ENCODE measurements at places on chromosomes 2 and 18.

- DNase-seq, result peak; percentile 82
These were observed 210.7 kb downstream of the ARL4C start for GRCh38 chr2:234286118-234286598.

DNA sequence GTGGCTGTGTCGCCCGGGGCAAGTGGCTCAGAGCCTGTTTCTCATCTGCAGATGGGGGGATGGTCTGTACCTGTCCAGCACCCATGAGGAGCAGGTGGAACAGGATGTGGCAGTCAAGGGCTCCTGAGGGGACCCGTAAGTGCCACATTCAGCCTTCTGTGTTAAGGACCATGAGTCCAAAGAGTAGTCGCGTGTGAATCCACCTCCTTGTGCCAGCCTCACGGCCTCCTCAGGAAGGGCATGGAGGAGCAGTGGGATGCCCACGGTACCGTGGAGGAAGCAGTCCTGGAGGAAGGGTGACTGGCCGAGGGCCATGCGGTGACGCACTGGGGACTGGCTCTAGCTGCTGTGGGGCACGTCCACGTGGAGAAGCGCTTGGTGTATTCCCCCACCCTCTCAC, 61.1 kb downstream of the ODC1 start:
- DNase-seq, result no peak

GRCh38 chr2:118635891-118636290, 211.6 kb downstream of the EN1 start:
- DNase-seq, result no peak

GRCh38 chr2:127342101-127342500, 45.7 kb downstream of the MAP3K2 start:
- no peak for DNase-seq

DNA sequence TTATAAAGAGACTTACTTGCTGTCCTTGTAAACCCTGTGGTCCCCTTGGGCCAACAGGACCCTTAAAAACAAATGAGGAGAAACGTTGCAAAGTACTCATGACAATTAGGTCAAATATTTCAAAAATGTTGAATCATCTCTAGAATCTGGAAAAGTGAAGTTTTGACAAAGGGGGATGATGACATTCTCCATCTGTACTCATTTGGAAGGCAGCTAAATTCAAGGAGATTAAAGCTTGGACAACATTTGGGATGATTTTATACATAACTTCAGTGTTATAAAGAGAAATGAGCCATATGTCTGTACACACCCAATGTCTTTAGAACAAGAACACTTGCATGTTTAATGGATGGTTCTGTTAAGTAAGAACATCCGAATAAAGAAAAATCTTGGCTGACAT, 92.9 kb downstream of the COL5A2 start:
- DNase-seq, result peak; percentile 61

- DNase-seq, result no peak
These were observed 42.3 kb upstream of the MRPL33 start for GRCh38 chr2:27729198-27729597.

GRCh38 chr2:178269438-178270224, 75.3 kb downstream of the OSBPL6 start:
- no peak for DNase-seq

- DNase-seq, result no peak
These were observed 249.0 kb downstream of the TRIB2 start for GRCh38 chr2:12965540-12966269.

GRCh38 chr2:11933854-11934253, 187.4 kb downstream of the LPIN1 start:
- no peak for DNase-seq

- no peak for DNase-seq
These were observed 316.4 kb upstream of the RND3 start for GRCh38 chr2:150803689-150804398.

DNA sequence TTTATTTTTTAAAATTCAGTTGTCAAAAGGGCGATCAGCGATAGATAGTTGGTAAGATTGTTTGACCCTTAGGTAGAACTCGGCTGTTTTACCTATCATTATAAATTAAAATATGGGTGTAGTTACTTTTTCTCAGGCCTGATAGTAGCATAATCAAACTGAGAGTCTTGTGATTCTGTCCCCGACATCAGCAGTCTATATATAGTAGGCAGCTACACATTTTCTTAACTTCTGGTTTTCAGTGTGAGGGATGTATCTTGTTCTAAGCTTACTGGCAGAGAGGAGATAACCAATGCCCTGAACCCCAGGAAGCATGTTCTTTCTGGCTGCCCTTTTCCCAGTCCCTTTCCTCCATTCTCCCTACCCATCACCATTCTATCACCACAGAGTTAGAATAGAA, 56.6 kb downstream of the XRCC5 start:
- DNase-seq, result no peak

GRCh38 chr18:51491678-51492372, 294.3 kb upstream of the MEX3C start:
- no peak for DNase-seq

DNA sequence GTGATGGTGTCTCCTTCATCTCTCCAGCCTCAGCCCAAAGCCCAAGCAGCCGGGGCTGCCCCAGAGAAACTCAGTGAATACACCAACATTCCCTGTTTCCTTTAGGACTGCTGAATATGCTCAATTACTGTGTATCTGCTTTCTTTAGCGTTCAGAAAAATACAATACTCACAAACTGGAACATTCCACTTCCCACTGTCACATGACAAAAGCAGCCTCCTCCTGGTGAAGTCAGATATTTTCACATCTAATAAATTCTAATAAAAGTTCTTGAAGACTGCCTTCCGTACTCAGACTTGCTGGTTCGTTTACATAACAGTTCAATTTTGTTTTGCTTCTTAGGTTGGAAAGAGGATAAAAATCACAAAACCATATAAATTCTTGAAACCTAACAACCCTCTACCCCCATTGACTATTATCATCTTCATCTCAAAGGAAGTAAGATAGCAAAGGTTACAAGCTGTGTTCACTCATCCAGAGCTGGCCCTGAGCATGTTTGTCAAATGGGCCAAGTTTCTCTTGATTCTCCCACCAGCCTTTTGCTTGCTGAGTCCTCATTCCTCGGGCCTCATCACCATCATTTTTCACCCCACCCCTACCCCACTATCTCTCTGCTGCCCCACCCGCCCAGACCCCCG, 190.8 kb upstream of the HNRNPA3 start:
- no peak for DNase-seq

GRCh38 chr2:55951533-55951932, 28.0 kb upstream of the EFEMP1 start:
- no peak for DNase-seq

DNA sequence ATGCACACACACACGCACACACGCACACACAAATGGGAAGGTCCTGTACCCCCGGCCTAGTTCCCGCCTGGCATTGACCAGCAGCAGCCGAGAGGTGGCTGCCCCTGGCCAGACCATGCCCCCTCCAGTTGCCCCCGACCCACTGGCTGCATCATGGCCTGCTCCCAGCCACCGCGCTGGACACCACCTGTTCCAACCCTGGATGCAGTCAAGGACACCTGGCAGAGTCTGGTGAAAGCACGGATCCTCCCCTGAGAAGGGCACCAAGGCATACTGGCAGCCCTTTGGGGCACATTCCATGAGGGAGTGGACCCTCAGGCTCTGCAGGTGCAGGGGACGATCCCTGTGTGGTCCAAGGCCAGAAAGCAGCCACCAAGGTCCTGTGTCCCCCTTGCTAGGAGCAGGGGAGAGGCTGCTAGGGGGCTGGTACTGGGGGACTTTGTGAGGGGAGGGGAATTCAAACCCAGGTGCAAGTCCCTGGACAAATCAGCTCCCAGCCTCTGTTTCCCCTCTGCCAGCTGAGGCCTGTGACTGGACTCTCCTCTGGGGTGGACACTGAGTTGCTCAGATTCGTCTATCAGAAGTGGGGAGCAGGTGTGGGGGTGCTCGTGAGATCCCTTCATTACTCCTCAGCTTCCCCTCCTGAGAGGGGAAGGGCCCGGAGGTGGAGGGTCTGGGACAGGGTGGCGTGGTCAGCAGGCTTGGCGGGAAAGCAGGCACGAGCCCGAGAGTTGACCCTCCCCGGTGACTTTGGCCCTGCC, 3.5 kb downstream of the ESPNL start:
- DNase-seq, result peak; percentile 77

DNA sequence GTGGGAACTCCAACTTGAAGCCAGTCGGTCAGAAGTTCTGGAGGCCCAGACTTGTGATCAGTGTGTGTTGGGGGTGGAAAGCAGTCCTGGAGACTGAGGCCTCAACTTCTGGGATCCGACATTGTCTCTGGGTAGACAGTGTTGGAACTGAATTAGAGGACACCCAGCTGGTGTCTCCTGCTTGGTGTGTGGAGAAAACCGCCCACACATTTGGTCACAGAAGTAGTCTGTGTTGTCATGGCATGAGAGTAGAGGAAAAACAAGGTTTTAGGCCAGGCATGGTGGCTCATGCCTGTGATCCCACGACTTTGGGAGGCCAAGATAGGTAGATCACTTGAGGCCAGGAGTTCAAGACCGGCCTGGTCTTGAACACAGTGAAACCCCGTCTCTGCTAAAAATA, 51.5 kb downstream of the PUM2 start:
- DNase-seq, result no peak

DNA sequence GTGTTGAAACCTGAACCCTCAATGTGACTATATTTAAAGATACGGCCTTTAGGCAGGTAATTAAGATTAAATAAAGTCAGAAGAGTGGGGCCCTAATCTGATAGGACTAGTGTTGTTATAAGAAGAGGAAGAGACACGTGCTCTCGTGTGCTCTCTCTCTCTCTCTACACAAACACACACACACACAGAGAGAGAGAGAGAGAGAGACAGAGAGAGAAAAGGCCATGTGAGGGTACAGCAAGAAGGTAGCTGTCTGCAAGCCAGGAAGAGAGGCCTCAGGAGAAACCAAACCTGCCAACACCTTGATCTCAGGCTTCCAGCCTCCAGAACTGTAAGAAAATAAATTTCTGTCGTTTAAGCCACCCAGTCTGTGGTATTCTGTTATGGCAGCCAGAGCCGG, 106.7 kb downstream of the FTCDNL1 start:
- DNase-seq, result no peak

- DNase-seq, result peak; percentile 34
These were observed 13.5 kb upstream of the PRLH start for GRCh38 chr2:237552908-237553307.

GRCh38 chr2:233844836-233845235, 9.5 kb downstream of the HJURP start:
- DNase-seq, result peak; percentile 2

DNA sequence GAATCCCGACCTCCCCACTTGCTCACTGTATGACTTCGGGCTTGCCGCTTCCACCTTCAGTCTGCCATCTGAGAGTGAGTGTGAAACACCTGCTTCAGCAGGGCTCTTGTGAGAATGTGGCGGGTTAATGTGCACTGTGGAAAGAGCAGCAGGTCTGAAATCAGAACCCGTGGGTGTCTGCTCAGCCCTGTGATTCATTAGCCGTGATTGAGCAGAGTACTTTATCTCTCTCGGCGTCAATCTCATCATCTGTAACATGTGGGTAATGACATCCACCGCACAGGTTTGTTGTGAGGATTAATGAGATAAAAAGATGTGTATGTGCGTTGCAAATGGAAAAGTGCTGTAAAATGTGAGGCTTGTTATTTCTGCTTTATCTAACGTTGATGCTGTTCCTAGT, 128.6 kb downstream of the LRATD1 start:
- DNase-seq, result no peak

GRCh38 chr2:23687713-23688112, 239.2 kb downstream of the ATAD2B start:
- DNase-seq, result no peak
